ENCODE measurements at places on chromosomes 1 and 21.

- DNase-seq, result no peak
These were observed 417.2 kb upstream of the PBX1 start for GRCh38 chr1:164141797-164142196.

DNA sequence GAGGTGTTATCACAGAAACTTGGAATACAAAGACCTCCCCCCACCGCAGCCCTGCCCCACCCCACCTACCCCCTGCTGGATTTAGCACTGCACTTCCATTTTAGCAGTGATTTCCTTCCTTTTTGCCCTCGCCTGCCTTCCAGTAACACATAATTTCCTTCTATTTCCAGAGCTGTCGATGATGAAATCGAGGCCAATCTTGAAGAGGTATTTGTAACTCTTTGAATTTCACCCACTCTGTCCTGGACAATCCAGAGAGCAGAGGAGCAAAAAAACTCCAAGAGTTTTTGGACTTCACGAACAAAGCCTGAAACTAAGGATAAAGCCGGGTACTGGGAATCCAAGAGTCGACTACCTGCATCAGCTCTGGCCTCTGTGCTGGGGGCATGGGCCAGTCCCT lies 49.1 kb downstream of the CAPN2 start:
- DNase-seq, result no peak

GRCh38 chr1:110123224-110123623 lies 11.0 kb downstream of the UBL4B start:
- DNase-seq, result no peak

DNA sequence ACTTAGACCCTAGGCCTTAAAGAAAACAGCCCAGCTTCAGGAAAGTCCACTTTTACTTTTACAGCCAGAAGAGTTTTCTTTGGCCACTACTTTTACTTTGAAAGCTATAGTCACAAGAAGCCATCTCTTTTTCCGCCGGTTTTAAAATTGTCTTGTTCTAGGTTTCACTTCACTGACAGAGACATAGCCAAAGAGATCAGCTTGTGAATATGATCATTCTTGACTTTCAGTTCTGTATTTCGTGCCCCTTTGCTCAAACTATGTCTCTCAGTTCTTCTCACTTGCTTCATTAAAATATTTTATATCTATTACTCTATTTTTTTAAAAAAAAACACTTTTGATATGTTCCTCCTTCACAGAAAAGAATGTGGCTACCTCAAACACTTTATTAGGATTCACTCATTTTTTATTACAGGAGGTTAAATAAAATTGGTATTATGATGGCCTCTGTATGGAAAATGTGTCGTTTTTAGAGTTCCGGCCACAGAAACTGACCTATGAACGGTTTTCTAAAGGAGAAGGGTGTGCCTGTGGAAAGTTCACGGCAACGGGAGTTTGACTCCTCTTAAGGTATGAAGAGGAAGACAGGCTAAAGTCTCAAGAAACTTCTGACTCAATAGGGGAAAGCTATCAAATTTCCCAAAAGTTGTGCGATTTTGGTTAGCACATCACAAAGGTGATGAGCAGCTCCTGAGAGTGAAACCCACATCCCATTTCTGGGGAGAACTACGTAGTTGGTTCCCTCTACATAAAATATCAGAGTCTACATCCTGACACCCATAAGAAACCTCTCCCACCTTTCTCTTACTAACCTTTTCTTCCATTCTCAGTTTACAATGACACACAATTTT lies 1.2 kb downstream of the MCOLN2 start:
- DNase-seq, result no peak

GRCh38 chr1:201060586-201060985 lies 37.1 kb upstream of the KIF21B start:
- DNase-seq, result no peak

- no peak for DNase-seq
These were observed 73.6 kb downstream of the GNG12 start for GRCh38 chr1:67759692-67760029.

DNA sequence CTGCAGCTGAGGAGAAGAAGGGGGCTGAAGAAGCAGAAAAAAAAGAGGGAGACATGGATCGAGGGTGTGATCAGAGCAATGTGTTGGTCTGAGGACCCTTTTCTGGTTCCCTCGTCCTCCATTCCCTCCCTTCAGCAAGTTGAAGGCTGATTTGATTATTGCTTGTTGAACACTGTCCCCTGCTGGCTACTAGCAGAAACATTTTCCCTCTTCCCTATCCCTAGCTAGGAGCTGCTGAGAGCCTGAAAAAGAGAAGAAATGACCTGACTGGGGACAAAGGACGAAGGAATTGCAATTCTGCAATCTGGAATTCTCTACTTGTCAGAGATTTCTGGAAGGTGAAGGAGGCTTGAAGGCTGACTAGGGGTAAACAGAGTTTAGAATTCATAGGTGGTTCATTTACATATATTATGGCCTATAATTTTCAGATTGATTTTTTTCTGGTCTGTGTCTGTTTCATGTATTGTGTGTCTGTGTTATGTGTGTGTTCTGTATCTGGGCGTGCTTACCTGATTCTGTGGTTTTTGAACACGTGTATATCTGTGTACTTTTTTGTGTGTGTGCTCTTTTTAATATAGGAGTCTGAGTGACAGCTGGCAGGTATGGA lies 9.8 kb downstream of the NHLH1 start:
- no peak for DNase-seq

- no peak for DNase-seq
These were observed 290.4 kb downstream of the GRIK1 start for GRCh38 chr21:29649406-29649814.

GRCh38 chr1:4571263-4571662 lies 83.1 kb upstream of the AJAP1 start:
- no peak for DNase-seq

DNA sequence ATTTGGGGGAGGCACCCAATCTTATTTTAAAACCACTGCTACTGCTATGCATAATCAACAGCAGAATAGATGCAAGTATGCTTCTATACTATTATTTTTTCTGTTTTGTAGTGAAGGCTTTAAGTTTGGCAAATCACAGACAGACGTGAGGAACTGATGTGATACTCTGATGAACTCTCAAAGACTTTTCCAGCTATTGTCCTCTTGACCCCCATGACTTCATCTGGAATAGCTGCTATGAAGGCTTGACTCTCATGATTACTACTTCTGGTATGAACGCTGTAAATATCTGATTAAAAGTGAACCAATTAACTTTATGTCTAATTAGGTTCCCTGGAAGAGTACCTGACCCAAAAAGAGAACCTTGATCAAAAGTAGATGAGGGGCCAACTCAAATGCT lies 49.1 kb downstream of the EYA3 start:
- no peak for DNase-seq

DNA sequence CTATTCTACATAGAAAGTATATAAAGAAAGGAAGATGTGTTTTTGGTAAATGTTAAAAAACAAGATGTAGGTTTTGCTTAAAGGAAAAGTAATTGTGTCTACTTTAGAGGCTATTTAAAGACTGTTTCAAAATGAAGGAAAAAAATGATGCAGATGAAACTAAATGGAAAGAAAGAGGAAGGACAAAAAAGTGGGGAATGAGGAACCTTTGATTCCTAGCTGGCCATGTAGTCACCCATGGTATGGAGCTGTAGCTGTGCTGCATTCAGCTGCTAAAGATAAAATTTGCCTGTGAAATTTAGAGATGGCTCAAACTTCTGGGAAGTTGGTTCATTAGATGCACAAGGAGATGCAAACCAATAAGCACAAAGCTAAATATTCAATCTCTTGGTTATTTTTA lies 86.8 kb upstream of the SERBP1 start:
- no peak for DNase-seq

DNA sequence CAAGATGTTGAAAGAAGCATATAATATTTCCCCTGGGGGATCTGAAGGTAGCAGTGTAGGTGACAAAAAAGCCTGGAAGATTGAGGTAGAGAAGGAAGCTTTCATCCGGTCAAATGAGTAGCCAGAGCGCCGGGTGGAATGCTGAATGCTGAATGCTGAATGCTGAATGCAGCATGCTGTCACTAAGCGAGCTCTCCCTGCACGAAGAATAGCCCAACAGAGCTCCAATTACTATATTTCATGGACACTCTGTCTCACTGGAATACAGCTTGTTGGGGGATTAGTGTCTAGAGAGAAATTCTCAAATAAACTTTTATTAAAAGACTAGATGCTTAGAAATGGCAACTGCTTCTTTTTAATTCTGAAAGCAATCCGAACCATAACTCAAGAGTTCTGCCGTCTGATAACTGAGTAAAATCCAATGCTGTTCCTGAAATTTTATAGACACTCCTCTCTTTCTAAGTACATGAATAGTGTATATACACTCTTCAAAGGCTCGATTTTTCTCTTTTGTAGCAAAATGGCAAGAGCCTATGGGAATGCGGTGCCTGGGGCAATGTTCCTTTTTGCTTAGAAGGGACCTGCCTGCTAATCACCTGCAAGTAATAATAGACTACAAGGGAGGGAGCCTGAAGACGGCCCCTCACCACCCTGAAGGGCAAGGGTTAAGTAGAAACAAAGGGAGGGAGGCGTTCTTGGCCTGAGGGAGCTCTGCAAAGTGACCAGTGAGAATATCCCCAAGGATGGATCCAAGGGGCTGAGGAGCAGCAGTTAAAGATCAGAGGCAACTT lies 203.7 kb upstream of the ESRRG start:
- no peak for DNase-seq

- DNase-seq, result no peak
These were observed 19.7 kb downstream of the PRAMEF1 start for GRCh38 chr1:12810691-12811408.

DNA sequence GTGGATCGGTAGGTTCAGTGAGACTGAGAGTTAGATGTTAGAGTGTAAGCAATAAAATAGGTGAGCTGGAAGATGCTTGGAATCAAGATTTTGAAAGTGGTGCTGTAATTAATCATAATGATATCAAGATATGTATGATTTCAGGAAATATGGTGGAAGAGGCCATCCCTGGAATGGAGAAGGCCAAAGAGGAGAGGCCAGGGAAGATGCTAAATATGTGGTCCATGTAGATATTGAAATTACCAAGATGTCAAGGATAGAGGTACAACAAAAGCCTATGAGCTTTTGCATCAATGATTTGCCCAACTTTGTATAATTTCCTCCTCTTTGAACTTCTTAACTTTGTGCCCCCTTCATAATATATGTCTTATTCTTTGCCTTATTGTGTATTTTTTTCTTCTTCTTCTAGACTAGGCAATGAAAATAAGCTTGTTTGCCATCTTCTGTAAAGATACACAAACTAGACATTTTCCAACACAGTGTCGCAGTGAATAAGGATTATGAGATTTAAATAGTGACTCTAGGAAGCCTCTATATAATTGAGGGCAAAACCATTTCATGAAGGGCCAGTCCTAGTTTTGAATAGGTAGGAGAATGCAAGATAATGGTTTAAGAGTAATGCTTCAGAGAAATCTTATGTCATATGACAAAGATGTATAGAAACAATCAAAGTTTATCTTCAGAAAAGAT lies 8.9 kb downstream of the PTGS2 start:
- DNase-seq, result no peak

GRCh38 chr1:190119683-190120082 lies 358.0 kb downstream of the BRINP3 start:
- DNase-seq, result no peak

GRCh38 chr1:109499661-109500536 lies 6.0 kb downstream of the CYB561D1 start:
- no peak for DNase-seq

DNA sequence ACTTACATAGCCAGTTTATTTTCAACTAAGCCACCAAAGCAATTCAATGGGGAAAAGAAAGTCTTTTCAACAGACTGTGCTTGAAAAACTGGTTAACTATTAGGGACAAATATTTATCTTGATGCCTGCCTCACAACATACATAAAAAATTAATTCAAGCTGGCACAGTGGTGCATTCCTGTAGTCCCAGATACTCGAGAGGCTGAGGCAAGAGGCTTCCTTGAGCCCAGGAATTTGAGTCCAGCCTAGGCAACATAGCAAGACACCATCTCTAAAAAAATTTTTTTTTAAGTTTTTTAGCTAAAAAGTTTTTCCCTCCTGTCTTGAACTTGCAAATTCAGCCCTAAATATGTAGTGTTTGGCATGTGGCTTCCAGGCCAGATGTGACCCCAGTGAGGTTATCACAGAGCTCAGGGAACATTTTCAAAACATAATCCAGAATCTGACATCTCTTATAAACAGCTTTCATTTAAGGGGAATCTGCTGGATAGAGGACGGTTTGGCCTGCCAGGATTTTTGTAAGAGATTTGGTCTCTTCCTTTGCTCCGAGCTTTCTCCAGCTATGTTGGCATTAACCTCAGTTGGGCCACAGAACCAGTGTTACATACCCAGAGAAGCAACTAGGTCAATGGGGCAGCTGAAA lies 46.4 kb downstream of the COL6A1 start:
- DNase-seq, result no peak

DNA sequence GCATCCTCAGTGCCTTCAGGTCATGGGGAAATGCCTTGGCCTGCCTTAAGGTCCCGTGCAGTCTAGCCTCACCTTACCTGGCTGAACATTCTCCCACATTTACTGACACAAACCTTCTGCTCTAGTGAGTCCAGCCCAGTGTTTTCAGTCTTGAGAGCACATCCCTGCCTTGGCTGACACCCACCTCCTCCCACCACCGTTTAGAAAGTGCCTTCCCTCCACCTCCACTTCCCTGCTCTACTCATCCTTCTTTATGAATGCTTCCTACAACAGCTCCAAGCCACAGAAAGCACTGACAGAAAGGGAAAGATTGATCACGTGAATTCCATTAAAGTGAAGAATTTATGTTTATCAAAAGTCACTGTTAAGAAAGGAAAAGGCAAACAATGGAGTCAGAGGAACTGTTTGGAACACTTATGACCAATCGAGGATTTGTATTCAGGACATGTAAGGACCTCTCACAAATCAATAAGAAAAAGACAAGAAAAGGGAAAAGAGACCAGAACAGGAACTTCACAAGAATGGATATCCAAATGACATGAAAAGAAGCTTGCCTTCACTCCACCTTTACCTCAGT lies 59.8 kb downstream of the DDR2 start:
- DNase-seq, result no peak

GRCh38 chr21:15408089-15408488 lies 321.7 kb upstream of the USP25 start:
- DNase-seq, result no peak

GRCh38 chr1:180933141-180933540 lies 20.4 kb downstream of the KIAA1614 start:
- DNase-seq, result no peak

GRCh38 chr1:67732750-67733151 lies 47.8 kb downstream of the GADD45A start:
- DNase-seq, result no peak

DNA sequence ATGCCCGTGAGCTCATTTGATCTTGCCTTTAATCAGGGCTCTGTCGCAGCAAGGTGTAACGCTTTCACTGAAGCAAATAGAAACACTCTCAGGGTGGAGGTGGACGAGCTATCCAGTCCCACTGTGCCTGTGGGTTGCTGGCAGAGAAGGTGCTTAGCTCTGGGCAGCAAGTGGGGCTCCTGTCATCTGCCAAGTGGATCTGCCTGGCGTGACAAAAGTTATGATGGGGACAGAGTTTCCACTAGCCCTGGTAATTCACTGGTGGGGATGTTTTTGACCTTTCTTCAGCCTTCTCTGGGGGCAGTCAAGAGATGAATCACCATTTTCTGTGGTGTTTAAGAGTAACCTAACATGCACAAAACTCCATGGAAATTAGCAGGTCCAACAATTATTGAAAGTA lies 71.3 kb upstream of the EDEM3 start:
- no peak for DNase-seq

All from activated naive CD8-positive, alpha-beta T cell treated with anti-CD3 and anti-CD28 coated beads, Interleukin-2, amount 50 U/mL, for 16 hours (primary cell).